ENCODE measurements at places on chromosomes 3 and 15.

DNA sequence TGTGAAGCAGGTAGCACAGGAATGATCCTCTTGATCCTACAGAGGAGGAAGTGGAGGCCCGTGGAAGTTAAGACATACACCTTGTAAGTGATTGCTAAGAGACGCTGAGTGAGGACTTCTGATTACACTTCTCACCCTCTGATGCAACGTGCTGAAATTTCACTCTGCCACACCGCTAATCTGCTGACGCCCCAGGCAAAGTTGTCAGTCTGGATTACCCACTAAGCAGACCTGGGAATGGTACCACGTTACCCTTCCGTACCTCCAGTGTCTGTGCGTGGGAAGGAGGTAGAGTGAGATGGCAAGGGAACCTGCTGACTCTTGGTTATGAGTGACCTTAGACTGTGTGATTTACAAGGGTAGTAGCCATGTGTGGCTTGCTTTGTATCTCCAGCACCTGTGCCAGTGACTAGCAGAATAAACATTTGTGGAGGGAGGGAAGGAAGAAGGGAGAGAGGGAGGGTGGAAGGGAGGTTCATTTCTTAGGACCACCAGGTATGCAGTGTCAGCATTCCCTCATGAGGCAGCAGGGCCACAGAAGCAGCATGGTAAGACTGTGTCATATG lies 115.0 kb downstream of the ALDH1A2 start:
- DNase-seq: no peak

DNA sequence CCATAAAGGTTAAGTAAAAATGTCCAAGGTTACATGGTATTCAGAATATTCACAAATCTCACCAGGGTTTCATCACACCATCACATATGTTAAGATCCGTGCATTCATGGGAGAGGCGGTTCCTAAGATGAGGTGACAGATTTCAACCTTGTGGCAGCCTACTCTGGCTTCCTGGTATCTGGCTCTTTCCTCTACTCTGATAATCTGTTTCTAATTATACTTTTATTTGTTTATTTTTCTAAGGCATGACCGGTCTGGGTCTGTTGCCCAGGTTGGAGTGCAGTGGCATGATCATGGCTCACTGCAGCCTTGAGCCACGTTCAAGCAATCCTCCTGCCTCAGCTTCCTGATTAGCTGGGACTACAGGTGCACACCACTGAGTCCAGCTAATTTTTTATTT lies 34.4 kb downstream of the RAF1 start:
- DNase-seq: no peak

GRCh38 chr15:63593705-63594671 lies 3.2 kb upstream of the FBXL22 start:
- no peak for DNase-seq

- no peak for DNase-seq
Observed at GRCh38 chr3:105606016-105606415, 239.3 kb downstream of the ALCAM start.

DNA sequence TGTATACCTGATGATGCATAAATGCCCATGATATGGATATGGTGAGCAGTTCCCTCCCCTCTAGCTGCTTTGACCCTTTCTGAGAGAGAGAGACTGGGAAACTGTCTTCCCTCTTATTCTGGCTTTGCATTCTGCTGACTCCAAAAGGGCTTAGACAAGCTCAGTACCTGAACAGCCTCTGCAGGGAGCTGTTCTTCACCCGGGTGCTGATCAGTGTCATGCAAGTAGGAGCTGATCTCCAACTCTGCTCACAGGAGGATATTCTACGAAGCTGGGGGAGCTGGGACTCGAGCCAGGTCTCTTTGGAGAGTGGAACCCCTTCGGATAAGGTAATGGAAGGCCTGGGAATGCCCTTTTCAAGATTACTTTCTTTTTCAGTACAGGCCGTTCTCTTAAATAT lies 237.1 kb downstream of the RYR3 start:
- DNase-seq: no peak

GRCh38 chr3:4732925-4733324 lies 239.8 kb downstream of the ITPR1 start:
- DNase-seq: no peak
